Cerebellar nuclear complex (tissue), 1 donor: ENCODE measurements at places on chromosomes 13 and 19.

GRCh38 chr13:114235697-114236096, 1.0 kb downstream of the CDC16 start:
- no peak for DNase-seq

DNA sequence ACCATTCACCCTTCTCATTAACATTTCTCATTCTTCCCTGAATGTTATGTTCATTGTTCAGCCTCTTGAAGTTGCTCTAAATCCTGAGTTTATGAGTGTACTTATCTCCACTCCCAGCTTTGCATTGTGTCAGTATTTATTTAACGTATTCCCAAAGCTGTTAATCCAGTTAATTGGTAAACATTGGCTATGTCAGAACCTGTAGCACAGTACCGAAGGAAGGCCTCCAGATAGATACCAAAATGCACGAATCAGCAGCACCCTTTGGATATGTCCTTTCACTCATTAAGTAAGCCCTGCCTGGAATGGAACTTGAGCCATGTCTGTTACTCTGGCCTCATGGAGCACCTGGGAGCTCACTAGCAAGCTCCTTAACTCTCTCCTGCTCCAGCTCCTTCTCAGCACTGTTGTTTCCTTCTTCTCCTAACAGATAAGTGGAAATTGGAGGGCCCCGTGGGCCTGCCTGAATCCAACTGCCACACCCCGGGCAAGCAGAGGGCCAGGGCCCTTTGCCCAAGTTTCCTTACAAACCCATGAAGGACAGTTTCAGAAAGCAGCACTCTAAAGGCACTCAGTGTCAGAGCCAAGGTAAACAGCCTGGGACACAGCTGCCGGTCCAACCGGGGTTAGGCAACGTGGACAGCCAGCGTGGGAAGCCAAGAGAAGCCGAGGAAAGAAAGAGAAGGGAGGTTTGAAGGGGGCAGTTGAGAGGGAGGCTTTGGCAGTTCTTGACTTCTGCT, 155.0 kb upstream of the SERP2 start:
- no peak for DNase-seq

- no peak for DNase-seq
Measured at GRCh38 chr19:14764401-14764800, 14.0 kb downstream of the ADGRE2 start.

DNA sequence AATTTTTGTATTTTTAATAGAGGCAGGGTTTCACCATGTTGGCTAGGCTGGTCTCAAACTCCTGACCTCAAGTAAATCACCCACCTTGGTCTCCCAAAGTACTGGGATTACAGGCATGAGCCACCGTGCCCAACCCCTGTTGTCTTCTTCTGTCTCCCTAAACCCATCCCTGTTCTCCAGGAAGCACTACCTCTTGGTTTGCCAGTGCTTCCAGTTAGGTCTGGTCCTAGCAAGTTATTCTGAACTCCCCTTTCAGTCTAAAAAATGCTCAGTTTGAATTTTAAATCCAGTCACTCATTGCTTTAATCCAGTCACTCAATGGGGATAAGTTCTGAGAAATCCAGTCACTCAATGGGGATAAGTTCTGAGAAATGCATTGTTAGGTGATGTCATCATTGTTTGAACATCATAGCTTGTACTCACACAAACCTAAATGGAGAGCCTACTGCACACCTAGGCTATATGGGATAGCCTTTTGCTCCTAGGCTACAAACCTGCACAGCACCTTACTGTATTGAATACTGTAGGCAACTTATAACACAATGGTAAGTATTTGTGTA, 8.0 kb upstream of the ATP4A start:
- no peak for DNase-seq

DNA sequence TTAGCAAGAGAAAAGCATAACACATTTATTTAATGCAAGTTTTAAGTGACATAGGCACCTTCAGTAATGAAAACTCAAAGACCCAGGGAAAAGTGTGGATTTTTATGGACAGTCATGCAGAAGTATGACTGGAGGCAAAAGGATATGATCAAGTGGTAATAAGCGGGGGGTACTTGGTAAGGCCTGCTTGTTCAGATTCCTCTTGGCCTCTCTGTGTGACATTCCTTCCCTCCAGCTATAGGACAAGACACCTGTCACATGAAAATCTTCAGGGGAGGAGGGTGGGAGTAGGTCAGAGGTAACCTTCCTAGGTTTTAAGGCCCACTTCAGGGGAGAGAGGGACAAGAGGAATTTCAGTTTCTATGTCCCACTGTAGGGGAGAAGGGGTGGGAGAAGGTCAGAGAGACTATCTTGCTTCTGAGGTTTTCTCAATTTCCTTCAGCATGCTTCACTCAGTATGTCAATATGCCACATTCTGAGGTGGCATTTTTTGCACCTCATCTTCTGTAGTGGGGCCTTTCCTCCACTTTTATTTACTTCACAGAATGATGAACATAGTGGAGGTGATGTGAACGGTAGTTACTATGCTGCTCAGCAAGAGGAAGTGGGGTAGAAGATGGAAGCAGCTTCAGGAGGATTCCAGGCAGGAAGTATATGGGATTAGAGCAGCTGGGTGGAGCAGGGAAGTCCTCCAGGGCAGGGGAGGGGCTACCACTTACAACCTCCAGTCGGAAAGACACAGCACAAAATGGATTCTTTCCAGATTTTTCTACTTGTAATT, 73.2 kb upstream of the RFC3 start:
- DNase-seq: no peak

- DNase-seq: no peak
Measured at GRCh38 chr13:41282129-41282571, 18.8 kb upstream of the MTRF1 start.

DNA sequence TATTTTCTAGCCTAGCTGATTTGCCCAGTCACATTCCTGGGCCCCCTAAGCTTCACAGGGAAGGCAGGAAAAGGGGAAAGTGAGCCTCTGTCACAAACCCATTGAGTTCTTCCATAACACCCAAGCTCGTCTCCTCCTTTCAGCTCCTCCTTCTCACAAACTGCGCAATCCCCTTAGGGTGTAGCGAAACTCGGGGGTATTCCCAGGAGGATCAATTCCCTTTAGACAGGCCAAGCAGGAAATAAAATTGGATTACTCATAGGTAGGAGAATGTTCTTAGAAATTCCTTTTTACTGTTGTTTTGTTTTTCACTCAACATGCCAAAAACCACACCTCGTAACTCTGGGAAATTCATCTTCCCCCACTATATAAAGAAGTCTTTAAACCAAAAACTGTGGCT, 139.3 kb downstream of the IRS2 start:
- no peak for DNase-seq

DNA sequence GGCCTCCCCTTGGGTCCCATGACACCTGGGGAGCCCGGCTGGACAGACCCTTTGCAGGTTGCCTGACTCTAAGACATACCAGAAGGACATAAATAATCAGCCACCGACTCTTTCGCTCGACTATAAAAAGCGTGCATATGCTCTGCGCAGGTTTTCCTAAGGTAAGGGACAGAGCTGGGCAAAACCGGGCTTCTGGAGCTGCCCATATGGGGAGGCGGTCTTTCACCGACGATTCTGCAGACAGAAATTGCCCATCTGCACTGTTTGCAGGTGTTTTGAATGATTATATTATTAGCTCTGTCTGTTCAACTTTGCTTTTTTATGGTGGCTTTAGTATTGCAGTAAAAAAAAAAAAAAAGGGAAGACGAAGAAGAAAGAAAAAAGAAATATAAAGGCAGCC, 347.2 kb downstream of the TSHZ3 start:
- no peak for DNase-seq

GRCh38 chr19:15831626-15832025, 16.2 kb upstream of the OR10H1 start:
- no peak for DNase-seq

GRCh38 chr13:70385852-70386251, 277.6 kb upstream of the KLHL1 start:
- DNase-seq: no peak

- DNase-seq: no peak
Measured at GRCh38 chr13:26054896-26055295, 3.1 kb upstream of the SHISA2 start.

DNA sequence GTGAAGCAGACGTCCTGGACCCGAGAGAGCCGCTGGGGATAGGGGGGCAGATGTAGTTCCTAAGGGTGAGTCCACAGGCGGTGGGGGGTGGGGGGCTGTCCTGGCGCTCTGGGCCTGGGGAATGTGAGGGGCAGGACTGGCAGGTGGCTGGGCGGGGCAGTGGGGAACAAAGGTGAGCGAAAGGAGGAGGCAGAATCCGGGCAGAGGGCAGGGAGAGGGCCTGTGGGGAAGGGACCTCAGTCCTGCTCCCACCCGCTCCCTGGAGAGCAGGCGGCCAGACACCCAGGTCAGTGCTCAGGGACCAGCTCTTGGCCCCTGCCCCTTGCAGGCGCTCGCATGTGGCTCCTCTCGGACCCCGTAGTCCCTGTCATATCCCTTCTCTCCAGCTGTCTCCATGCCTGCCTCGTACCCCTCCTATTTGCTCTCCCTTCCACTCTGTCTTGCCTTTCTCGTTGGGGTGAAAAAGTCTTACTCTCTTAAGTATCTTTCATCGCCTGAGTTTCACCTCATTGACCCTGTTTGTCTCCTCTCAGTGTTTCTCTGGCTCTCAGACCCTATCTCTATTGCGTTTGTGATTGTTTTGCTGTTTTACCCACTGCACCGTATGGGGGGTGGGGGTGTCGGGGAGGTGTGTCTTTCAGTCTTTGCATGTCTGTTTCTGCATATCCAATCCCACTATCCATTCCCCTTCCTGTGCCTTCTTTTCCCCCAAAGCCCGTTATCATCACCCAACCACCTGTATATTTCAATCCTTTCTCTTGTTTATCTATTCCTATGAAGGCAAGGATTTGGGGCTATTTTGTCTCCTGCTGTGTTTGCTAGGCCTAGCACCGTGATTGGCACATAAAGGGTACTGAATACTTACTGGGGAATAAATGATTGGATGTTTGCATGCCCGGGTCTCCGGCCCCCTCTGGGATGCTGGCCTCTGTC, 5.8 kb downstream of the SPHK2 start:
- no peak for DNase-seq

GRCh38 chr13:37984357-37984756, 114.8 kb upstream of the TRPC4 start:
- no peak for DNase-seq

- no peak for DNase-seq
Measured at GRCh38 chr19:2227415-2228156, 8.5 kb downstream of the PLEKHJ1 start.

DNA sequence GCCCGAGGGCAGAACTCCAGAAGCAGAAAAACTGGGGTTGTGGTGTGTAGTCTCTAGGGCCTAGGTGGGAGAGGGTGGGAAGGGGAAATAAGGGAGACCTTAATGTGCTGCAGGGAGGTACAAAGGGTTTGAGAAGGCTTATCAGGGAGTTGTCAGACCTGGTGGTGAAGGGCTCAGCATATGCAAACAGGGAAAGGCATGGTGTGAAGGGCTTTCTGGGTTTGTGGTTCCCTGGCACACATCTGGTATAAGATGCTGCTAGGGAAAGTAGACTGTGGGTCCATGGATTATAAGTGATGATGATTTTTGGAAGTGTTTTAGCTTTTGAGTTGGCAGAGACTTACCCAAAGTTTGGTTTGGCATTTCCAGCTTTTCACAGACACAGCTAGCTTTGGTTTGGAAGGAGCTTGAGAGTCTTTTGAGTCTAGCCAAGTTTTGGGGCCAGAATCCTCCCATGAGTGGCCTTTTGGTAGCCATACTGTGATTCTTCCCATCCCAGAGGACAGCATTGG, 2.2 kb downstream of the TRIM28 start:
- DNase-seq: no peak

DNA sequence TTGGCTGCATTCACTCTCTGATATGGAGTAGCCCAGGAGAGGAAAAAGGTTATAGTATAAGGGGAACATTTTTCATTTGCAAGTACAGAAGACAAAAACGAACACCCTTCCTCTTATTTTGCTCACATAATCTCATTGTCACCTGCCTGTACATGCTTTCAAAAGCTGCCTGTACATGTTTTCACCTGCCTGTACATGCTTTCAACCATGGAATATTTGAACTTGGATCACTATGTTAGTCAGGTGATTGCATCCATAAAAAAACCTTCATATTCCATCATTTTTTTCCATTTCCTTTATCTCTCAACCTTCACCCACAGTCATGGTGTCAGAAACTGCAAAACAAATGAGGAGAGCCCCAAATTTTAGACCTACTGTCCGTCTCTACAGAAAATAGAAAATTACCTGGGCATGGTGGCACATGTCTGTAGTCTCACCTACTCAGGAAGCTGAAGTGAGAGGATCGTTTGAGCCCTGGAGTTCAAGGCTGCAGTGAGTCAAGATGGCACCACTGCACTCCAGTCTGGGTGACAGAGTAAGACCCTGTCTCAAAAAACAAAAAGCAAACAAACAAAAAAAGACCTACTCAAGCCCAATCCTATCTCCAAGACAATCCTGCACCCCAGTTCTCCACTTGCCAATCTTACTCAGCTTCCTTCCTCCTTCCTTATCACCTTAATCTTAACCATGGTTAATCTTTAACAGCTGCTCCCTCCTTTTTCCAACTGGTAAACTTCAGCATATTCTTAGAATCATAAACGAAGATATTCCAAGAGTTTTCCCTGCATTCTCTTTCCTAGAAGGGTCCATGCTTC, 11.6 kb downstream of the IGFL2 start:
- no peak for DNase-seq

DNA sequence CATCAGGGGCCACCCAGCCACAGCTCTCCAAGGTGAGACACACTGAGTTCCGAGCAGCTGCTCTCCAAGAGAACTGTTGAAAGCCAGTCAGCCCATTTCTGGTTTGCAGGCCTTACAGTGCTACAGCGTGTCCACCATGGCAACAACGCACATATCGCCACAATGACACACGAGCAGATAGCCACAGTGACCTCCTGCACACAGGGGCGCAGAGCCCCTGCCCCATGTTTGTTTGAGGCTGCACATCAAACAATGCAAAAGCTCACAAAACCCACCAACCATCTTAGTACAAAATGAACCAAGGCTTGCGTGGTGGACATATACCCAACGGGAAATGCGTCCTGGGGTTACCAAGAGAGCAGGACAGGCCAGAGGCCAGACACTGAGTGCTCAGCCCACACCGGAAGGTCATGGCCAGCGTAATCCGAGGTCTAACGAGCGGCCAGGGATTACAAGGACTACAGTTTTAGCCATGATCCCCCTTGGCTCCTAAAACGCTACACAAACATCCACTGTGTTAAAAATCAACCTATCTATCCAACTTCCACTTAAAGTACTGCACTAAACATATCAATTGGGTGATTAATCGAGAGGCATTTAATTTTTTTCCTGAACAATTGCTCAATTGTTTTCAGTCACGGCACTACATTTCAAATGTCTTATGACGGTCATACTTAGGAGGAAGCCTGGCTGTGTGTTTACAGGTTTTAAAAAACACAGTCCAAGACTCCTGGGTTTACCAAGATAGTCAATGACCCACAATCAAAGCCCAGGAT, 56.0 kb downstream of the STK24 start:
- DNase-seq: no peak

GRCh38 chr13:29140277-29140676, 320.1 kb downstream of the MTUS2 start:
- no peak for DNase-seq

DNA sequence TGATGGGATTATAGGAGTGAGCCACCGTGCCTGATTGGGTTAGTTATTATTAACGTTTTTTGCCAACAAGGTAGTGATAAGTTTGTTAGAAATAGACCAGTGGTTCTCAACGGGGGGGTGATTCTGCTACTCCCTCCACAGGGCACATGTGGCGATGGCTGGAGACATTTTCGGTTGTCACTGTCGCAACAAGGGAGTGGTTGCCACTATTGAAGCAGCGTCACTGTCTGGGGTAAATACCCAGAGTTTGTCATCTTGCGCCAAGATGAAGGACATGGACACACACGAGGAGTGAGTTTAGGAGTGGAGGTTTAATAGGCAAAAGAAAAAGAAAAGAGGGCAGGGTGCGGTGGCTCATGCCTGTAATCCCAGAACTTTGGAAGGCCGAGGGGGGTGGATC, 18.9 kb downstream of the ADGRE3 start:
- DNase-seq: no peak

GRCh38 chr13:37613236-37613635, 14.7 kb upstream of the POSTN start:
- no peak for DNase-seq
